ENCODE measurements at places on chromosomes 6 and 20.

DNA sequence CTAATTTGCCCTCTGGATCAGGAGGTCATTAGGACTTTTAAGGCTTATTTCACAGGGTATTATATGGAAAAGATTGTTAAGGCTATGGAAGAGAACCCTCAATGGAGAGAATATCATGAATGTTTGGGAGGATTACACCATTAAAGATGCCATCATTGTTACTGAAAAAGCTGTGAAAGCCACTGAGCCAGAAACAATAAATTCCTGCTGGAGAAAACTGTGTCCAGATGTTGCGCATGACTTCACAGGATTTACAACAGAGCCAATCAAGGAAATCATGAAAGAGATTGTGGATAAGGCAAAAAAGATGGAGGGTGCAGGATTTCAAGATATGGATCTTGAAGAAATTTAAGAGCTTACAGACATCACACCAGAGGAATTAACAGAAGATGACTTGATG lies 798.3 kb upstream of the SLC35B3 start:
- ATAC-seq: no peak

GRCh38 chr6:169246445-169246844 lies 7.2 kb downstream of the THBS2 start:
- ATAC-seq: no peak

DNA sequence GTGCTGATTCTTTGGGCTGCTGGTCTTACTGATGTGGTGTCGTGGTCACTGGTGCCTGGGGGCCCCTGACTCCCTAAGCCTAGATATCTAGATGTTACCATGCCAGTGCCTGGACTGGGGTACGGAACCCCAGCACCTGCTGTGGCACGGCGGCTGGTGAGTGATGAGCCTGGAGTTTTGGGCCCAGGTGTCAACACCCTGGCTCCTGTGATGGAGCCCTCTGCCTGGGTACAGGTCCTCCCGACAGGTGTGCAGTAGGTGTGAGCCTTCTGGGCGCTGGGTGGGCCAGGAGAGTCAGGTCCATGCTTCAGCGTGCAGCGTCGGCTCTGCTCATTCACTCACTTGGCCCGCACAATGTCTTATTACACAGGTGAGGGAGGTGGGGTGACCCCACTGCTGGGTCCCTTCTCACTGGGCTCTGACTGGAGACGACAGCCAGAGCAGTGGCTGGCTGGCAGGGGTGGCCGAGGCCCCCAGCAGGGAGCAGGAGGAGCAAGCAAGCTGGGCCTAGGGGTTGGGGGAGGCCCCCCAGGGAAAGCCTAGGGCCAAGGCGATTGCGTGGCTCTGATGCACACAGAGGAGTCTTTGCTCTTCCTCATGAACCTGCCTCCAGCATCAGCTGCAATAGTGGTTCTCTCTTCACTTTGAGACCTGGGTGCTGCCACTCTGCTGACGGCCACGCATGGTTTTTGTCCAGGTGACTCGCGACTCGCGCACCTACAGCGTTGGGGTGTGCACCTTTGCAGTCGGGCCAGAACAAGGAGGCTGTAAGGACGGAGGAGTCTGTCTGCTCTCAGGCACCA lies 42.5 kb upstream of the SLC22A1 start:
- ATAC-seq: peak; percentile 22

DNA sequence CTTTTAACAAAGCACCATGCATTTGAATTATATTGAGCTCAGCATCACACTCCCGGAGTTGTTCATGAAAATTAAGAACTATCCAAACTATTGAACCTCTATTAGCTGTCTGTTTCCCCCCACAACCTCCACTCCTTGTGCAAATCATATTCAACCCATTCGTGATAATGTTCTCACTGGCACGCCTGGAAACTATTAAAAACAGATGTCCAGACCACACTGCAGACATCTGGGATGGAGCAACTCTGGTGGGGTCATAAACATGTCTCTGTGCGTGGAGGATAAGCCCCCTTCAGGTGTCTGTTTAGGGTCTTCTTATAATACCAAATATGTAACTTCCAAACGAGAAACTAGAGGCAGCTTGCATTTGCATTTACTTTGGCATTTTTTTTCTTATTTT lies 193.7 kb downstream of the TFAP2A start:
- ATAC-seq: no peak

DNA sequence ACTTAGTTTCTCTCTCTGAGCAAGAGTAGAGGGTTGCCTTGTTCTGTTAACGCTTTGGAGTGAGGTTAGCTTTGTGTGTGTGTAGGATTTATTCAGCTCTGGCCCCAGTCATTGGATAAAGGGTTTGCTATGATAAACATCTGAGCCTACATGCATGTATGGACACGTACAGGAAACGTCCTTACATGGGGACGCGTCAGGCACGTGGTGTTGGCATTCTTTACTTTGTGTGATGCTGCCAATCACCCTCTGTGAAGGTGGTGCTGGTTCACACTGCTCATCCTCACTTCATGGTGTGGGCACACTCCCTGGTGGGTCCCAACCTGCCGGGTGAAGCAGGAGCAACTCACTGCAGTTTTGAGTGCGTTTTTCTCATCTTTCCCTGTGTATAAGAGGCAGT lies 53.4 kb upstream of the CD93 start:
- peak; percentile 72 for ATAC-seq

DNA sequence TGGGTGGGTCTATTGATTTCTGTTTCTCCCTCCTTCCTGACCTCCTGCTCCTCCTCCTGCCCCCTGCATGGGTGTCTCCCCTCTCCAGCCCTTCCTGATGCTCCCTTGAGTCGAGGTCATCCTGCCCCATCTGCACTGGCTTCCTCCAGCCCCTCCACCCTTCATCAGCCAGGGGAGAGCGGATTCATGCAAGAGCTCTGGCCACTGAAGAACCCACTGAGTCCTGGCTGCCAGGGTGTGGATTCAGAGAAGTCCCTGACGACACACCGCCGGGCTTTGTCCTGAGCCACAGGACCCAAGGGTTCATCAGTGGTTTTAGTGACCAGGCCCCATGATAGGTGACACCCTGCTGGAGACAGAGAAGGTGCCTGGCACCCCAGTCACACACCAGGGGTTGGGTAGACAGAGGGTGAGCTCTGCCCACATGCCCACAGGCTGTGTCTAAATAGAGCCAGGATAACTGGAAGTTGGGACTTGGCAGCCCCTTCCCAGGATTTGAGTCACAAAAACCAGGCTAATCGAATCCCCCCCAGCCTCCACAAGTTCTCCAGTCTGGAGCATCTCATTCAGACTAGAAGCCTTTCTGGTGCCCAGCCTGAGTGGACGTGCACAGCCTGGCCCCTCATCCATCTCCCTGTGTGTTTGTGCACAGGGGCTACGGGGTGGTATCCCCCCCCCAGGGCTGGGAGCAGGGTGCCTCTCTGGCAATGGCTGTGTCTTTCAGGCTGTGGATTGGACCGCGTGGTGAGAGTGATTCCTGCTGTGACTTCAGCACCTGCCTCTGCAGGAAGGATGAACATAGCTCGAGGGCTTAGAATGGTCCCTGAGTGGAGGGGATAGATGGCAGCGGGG lies 1.2 kb downstream of the GFRA4 start:
- ATAC-seq: no peak

- ATAC-seq: no peak
Observed at GRCh38 chr6:32382757-32383420, 11.2 kb upstream of the TSBP1 start.

DNA sequence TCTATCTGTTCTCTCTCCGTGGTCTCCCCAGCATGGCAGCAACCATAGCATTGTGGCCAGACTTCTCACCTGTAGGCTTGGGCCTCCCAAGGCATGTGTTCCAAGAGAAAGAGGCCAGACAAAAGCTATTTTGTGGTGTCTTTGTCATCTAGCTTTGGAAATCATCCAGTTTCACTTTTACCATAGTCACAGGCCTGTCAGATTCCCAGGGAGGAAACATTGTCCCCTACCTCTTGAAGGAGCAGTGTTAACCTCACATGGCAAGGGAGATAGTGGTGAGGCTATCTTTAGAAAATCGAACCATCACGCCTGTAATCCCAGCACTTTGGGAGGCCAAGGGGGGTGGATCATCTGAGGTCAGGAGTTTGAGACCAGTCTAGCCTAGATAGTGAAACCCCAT lies 42.3 kb upstream of the RALGAPA2 start:
- ATAC-seq: no peak
